H4 (cell line): ENCODE measurements at places on chromosomes 7 and 10.

DNA sequence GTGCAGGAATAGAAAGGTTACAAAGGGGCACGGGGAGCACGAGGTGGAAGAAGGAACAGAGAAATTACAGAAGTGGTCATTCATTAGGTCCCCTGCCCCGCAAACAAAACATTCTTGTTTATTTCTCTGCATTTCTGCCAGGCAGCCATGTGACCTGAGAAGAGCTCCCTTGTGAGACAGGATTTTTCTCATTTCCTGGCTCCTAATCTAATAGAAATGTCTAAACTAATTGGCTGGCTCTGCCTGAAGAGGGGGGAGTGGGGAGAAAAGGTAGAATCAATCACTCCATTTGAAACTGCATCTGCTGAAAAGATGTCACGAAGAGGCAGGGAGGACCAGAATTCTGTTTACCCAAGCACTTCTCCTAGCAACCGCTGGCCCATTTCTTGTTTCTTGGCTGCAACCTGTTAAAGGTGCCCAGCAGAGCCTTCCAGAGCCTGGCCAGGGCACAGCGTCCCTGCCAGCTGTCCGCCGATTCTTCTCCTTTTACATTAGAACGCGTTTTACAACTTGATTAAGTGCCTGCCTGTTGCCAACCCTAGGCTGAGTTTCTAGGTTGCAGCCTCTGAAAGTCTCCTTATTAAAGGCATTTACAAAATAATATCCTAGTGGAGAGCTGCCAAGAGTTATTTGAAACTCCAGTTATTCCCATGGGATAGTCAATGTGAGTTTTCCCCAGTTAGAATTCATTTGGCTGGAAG lies 1227.6 kb downstream of the TYW1 start:
- DNase-seq = no peak

DNA sequence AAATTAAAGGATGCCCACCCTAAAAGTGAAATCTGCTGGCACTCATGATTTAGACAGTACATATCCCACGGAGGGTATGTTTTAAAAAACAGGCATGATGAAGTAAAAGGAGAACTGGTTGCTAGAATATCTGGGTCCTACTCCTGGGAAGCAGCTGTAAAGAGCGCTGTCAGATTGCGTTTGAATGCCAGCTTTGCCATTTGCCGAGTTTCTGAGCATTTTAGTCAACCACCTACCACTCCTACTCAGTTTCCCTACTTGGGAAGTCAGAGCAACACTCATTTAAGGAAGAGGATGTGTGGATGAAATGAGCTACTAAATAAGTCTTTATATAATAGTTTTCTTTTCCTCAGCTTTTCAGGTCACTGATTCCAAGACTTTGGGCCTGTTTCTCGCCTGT lies 1.1 kb upstream of the UMAD1 start:
- no peak for DNase-seq

GRCh38 chr10:97629289-97629688 lies 4.0 kb downstream of the MORN4 start:
- DNase-seq = no peak

GRCh38 chr10:112467541-112468075 lies 20.6 kb downstream of the VTI1A start:
- DNase-seq = no peak

DNA sequence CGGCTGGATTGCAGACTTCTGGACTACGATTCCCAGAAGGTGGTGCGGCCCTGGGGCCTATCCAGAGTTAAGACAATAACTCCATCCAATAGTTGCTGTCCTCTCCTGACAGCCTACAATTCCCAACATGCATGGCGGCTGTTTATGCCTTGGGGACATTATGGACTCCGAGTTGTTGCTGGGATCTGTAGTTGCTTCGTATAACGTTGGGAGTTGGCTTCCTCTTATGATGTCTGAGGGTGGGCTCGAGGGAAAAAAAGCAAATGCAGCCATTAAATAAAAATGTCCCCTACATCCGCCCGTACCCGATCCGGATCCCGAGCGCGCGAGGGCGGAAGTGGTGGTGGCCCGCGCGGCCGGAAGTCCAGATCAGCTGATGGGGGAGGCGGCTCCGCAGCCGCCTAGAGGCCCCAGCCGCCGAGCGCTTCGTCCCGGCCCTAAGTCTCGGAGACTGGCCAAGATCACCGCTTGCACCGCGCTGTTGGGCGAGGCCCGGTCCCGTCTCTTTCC lies at the start of gene ZSWIM8:
TSS of gene ZSWIM8 (plus strand) at position 396 of the 510 bp plus-strand sequence. CDS start 273 bp downstream, outside the sequence.
- peak; percentile 95 for DNase-seq

GRCh38 chr10:20970044-20970443 lies 72.9 kb upstream of the NEBL start:
- DNase-seq = peak; percentile 6

- no peak for DNase-seq
These were observed 383.5 kb downstream of the PLXNA4 start for GRCh38 chr7:132192809-132193208.

DNA sequence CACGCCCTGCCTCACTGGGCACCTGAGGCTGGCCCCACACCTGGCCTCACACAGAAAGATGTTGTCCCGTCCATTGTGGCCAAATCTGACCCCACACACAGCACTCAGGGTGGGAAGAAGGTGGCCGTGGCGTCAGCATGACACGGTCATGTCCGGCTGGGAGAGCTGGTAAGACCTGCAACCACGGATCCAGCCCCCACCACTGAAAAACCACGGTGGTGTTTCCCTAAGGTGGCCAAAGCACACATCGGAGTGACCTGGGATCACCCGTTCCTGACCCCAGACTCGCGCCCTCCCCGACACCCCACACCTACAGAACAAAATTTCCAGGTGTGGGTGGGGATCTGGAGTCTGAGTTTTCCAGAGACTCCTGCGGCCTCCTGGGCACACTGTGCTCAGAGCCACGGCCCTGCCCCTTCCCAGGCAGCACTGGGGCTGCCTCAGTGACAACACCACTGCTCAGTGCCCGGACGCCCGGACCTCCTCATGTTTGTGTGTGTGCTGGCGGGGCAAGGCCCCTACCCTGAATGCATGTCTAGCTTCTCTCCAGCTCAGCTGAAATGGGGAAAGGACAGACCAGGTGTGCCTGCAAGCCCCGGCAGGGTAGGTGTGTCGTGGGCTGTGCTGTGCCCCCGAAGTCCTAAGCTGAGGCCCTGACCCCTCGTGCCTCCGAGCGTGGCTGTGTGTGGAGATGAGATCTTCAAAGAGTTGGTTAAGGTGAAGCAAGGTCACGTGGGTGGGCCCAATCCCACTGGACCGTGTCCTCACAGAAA lies 36.1 kb downstream of the STK32C start:
- DNase-seq = no peak

GRCh38 chr10:4191894-4192293 lies 406.9 kb upstream of the KLF6 start:
- no peak for DNase-seq

DNA sequence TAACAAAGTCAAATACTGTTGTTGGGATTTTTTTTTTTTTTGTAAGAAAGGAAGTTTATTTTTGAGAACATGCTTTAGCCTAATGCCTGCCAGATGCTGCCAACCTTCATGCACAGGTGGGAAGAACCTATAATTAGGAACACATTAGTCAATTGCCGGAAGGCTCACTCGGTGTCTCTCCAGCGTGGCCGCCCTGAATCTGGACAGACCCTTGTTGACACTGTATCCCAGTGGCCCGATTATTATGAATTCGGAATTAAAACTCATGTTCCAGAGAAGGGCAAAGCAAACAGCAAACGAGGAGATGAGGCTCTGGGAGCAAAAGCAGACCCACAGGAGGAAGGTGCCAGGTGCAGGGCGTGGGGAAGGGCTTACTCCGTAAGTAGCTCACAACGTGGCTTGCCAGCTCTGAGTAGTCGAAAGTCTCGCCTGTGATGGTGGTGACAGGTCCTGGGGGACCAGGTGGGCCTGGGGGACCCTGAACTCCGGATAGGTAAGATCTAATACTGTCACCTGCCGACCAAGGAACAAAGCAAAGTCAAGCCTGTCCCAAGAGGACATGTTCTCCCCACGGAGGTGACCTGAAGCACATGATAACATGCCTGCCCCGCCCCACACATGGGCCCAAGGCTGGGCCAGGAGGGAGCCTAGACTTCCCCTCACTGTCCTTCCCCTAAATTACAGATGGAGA lies 48.3 kb downstream of the COL17A1 start:
- no peak for DNase-seq

- DNase-seq = no peak
These were observed 210.5 kb upstream of the KLF6 start for GRCh38 chr10:3995302-3996210.

- no peak for DNase-seq
These were observed 22.9 kb upstream of the IFIT2 start for GRCh38 chr10:89278900-89279392.

GRCh38 chr7:96596120-96596826 lies 113.4 kb downstream of the SEM1 start:
- peak; percentile 54 for DNase-seq

DNA sequence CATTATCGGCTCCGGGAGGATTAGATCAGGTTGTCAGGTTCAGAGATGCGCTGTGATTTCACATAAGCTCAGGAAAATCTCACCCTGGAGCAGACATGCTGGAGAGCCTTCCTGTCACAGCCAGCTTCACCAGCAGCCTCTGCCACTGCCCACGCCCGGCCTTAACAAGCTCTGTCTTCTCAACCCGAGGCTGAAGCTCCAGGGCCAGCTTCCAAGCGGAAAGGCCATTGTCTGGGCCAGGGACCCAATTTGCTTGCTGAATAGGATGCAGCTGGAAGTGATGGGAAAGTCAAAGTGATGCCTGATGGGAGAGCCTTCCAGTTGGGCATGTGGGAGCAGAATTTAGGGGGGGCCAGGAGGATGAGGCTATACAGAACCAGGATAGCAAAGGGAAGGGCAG lies 36.3 kb downstream of the C10orf105 start:
- DNase-seq = no peak

GRCh38 chr7:106590209-106590816 lies 70.6 kb downstream of the CCDC71L start:
- no peak for DNase-seq

DNA sequence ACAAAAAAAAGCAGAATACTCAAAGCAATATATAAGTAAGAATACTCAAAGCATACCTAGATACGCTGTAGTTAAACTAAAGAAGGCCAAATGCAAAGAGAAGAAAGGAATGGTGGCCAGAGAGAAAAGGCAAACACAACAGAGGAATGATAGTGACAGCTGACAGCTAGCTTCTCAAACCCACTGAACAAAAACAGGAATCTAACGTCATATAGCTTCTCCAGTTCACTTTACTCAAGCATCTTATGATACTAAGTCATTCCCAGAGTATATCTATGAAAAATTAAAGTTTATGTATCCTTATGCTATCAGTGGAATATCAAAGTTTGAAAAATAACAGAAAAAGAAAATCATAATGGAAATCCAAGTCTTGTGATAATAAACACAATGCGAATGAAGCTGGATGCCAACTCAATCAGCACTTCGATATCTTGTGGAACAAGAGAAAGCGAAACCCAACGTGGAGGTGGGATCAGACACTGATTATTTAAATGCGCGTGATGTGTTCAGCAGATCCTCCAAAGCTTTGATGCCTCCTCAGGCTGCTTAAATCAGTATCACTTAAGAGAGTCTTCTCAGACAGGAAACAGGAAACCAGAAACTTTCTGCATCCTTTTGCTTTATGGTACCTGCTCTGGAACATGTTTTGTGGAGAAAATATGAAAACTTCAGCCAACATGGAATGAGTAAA lies 102.8 kb downstream of the PIP4K2A start:
- no peak for DNase-seq

DNA sequence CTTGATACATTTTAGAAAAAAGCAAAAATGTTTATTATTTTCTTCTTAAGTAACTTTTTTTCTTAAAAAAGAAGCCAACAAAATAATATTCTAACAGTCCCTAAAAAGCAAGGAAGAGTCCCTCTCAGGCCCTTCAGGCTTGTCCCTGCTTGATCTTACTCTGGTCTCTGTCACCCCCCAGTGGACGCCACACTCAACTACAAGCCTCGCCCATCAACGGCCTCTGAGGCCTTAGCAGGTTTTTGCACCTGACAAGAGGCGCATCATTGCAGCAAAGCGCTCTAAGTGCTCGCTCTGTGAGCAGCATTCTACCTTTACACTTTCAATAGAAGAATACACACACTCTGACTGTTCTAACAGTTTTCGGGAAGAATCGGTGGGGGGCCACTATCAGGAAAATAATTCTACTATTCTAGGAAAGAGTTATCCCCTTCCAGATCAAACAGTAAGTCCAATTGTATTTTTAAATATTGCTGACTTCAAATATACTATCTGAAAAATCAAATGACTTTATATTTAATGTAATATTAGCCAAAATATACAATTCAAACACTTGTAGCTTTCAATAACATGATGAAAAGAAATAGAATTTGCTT lies 139.2 kb downstream of the USP6NL start:
- peak; percentile 35 for DNase-seq

- no peak for DNase-seq
These were observed 30.1 kb downstream of the AFAP1L2 start for GRCh38 chr10:114374053-114374791.

DNA sequence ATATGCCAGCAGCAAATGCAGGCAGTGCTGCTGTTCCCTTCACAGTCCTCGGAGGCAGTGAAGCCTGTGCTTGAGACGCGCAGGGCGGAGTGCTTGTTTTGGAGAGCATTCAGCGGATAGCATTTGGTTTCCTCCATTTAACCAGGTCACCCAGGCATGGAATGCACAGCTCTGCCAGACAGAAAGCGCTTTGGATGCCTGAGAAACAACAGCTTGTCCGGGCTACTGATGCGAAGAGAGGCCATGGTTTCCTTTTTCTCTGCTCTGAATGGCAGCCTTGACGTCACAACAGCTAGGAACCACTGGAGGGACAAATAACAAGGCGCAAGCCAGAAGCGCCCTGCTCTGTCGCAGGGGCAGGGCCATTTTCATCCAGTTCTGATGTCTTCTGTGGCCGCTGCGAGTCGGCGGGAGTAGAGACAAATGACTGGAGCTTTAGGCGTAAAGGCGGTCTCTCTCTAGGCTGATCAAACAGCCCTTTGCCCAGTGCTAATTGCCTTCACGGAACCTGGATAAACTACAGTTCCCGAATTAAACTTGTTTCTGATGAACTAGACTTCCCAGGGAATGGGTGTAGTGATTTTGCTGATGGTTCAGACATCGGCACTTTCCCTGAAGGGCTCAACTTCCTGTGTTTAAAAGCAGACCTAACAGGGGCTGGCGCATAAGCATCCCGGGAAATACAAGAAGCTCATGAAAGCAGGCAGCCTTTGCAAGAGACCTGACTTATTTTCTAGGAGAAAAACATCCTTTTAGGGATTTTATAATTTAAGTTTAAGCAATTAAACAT lies 187.6 kb upstream of the KLF14 start:
- no peak for DNase-seq

DNA sequence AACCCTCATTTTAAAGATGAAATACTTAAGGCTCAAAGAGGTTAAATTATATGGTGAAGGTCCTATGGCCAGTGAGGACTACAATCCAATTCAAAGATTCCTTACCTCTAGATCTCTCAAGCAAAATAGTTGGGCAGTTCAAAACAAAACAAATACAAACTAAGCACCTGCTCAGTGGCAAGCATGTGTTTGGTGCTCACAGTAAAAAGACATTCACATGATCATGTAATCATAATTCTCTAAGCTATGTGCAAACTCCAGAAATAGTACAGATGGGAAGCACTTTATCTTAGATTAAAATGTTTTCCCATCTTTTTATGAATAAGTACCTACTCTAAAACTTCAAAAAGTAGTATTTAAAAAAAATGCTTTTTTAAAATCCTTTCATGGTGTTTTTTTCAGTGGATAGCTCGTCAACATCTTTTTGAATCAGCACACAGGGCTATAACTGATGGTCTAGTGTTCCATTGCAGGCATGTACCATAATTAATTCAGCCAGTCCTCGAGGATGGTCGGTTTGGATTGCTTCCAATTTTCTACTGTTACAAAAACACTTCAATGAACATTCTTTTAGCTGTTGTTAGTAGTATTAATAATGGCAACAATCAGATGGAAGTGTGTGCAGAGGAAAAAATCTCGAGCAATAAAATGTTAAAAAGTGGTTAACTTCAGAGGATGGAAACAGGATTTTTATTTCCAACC lies 58.4 kb downstream of the CHCHD3 start:
- DNase-seq = no peak
